ENCODE measurements at places on chromosomes 1 and 21.
A peak's percentile ranks its signal among the peaks of the same experiment; 100 is the strongest.

GRCh38 chr1:237772009-237772408 lies 118.7 kb downstream of the ZP4 start:
- no peak for DNase-seq

GRCh38 chr1:154784924-154785531 lies 85.1 kb downstream of the KCNN3 start:
- no peak for DNase-seq

- DNase-seq = no peak
These were observed 10.7 kb downstream of the COL8A2 start for GRCh38 chr1:36114371-36114770.

- peak; percentile 54 for DNase-seq
These were observed 23.0 kb downstream of the TATDN3 start for GRCh38 chr1:212814537-212815334.

GRCh38 chr1:150928286-150928685 lies 2.1 kb downstream of the SETDB1 start:
- DNase-seq = no peak

- no peak for DNase-seq
These were observed 102.2 kb upstream of the HAO2 start for GRCh38 chr1:119266386-119266785.

- no peak for DNase-seq
These were observed 16.0 kb downstream of the RRP1 start for GRCh38 chr21:43805275-43805800.

GRCh38 chr1:173823781-173824314 lies 625 bp upstream of the DARS2 start:
- no peak for DNase-seq

DNA sequence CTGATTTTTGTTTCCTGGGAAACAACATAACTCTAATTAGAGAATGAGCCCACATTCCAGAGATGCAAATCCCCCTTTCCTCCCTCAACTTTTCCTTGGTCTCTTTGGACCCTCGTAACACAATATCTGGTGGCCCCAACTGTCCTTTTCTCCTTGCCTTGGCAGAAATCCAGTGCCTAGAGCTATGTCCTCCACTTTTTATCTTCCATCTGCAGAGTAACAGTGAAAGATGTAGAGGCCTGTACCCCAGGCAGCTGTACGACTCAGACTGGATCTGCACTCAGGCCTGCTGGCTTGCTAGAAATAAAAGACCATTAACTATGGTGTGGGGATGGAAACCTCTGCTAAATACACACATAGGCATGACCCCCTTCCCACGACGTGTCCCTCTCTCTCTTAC lies 72.0 kb downstream of the WARS2 start:
- DNase-seq = no peak

DNA sequence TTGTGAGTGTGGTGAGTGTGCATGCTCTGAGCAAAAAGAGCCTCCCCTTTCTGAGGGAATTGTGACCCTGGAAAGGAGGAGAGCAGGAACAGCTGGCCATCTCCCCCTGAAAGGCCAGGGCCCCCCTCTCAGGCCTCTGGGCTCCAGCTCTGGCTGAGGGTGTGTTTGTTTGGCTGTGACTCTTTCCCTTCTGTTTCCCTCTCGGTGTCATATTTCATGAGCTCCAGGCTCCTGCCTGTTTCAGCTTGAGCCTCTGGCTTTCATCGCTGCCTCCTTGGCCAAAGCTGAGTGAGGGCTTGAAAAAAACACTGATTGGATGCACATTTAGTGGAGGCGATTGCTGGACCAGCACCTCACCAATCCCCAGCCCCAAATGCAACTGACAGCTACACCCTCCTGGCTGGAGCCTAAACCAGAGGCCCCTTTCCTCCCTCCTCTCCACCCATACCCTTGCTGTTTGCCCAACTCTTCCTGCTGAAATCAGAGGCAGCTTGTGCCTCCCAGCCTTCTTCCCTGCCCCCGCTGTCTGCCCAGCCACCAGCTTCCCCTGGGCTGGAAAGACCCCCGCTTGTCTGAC lies 64.1 kb downstream of the DDR2 start:
- peak; percentile 79 for DNase-seq

GRCh38 chr1:165496501-165496900 lies 47.3 kb upstream of the LRRC52 start:
- DNase-seq = no peak

DNA sequence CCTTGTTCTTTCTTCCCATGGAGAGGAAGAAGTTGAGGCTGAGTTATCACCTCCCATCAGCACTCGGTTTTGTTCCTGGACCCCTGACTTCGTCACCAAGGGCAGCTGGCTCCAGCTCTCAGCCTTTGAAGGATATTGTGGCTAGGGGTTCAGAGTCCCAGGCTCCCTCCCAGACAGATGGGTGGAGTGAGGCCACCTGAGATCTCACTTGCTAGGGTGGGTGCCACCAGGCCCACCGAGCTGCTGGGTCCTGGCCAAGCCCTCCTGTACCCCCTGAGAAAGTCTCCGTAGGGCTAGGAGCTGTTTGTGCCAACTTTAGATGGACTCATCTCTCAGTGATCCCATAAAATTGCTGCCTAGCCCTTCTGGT lies 6.9 kb downstream of the MX2 start:
- no peak for DNase-seq

DNA sequence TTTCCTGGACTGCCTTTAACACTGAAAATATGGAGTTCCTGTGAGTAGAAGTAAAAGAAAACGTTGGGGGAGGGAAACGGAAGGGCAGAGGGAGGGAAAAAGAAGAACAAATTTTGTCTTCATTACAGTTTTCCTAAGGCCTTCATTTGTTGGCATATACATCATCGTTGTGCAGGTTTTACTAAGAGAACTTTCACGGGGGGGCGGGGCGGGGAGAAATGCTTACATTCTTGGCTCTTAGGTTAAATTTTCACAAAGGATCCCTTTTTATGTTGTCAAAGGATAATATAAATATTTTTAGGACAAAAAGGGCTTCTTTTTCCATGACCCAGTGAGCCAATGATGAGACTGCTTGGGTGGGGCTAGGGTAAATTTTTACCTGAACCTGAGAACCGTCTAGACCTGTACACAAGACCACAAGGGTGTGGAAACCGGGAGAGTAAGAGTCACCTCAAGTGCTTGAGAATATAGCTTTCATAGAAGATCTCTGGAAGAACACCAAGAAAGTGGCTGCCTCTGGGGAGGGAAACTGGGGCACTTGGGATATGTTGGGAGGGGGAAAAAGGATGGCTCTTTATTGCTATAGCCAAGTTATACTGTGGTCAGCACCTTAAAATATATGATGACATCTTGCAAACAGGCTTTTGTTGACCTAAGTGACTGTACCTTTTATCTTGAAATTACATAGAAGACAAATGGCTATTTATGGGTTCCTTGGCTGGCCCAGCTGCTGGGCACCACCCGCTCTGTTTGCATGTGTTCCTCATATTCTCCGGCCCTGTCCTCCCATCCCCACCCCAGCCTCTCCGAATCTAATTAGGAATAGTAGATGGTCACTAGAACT lies 2.0 kb upstream of the UTP25 start:
- DNase-seq = no peak

- no peak for DNase-seq
These were observed 9.1 kb upstream of the EXO1 start for GRCh38 chr1:241838897-241839296.

- no peak for DNase-seq
These were observed 82.7 kb downstream of the LRRC8D start for GRCh38 chr1:89903550-89903949.

- DNase-seq = no peak
These were observed 716 bp downstream of the INAVA start for GRCh38 chr1:200895443-200895789.

- DNase-seq = peak; percentile 64
These were observed 113.9 kb upstream of the ZNF648 start for GRCh38 chr1:182175361-182175931.

- no peak for DNase-seq
These were observed 62.1 kb upstream of the PDE9A start for GRCh38 chr21:42591170-42591869.

- DNase-seq = no peak
These were observed 9.2 kb upstream of the OVGP1 start for GRCh38 chr1:111436726-111437125.

DNA sequence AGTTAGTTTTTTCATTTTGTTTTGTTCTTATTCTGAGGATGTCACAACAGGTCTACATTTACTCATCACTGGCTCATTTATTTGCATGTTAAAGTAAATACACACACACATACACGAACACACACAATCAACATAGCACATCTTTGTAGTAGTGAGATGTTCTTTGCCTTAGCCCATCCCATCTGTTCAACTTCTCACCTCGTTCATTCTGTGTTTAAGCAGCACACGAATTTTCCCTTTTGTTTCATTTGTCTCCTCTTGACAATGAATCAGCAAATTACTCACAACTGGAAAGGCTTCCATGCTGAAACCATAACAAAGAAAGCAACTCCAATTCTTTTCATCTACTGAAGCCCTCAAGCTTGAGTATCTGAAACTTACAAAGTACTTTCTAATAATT lies 133.3 kb upstream of the CHRM3 start:
- DNase-seq = no peak

DNA sequence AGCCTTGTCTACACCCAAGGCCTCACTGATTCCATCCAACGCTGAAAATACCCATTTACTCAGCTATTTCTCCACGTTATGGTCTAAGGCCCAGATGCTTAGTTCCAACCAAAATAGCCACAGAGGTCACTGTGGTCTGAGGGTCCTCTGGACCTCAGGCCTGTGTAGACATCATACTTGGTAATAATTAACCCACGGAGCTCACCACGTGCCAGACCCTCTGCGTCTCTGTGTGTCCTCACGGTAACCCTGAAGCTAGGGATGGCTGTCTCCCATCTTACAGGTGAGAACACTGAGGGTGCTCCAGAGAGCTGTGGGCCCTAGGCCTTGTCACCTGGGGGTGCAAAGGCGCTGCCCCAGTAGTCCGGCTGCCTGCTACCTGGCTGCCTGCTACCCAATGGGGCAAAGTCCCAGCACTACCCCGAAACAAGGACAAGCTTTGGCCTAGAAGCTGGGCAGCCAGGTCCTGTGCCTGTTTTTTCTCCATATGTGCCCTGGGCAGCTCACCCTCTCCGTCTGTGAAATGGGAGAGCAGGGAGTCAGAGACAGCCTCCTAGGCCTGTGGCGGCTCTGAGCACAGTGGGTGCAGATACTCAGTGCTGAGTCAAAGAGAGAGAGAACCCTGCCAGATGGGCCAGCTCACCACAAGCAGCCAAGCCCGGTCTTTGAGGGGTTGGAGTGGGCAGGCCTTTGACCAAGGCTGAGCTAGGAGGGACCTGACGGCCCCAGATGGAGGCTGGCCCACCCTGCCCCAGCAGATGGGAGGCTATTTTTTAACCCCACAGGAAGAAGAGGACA lies 17.0 kb upstream of the RUNX3 start:
- DNase-seq = no peak

DNA sequence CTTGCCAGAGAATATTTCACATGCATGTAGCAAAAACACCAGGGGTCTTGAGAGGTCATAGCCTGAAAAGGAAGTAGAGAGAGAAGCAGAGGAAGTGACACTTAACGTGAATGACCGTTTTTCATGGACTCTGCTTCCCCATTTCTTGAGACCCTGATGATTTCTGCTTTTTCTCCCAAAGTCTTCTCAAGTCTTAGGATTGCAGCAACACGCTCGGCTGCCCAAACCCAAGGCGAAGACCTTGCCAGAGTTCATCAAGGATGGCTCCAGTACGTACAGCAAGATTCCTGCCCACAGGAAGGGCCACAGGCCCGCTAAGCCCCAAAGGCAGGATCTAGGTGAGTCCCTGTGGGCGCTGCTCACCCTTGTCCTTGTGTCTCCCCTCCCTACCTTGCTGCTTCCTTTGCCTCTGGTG lies 12.8 kb downstream of the THEMIS2 start:
- DNase-seq = no peak

GRCh38 chr1:9284061-9284460 lies 8.6 kb upstream of the SPSB1 start:
- DNase-seq = no peak

- DNase-seq = no peak
These were observed 2.6 kb downstream of the KCNA3 start for GRCh38 chr1:110672001-110672752.

DNA sequence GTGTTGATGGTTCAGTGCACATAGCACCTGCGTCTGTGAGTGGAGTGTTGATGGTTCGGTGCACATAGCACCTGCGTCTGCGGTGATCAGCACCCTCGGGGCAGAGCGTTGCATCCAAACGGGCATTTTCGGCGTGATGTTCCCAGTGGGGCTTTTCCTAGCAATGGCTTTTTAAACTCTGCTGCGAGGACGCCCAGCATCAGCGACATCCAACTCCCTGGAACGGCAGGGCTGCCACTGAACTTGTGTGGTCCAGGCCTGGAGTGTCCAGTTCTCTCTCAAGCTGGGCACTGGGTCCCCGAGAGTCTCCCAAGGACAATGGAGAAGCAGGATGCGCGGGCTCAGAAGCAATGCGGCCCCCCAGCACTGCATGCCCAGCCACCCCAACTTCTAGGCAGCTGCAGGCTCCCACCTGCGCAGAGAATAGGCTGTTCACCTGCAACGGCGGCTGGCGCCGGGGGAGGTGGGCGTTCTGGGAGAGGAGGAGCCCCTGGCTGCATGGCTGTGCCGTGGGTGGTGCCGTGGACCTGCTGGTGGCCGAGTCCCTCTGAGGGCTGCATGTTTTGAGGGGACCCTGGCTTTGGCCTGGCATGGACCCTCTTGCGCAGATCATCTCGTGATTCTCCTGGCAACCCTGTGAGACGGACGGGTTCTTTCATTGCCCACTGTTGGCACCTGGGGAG lies 10.1 kb upstream of the C1orf174 start:
- DNase-seq = peak; percentile 25

- no peak for DNase-seq
These were observed 191.4 kb downstream of the ZBTB18 start for GRCh38 chr1:244242446-244242845.

GRCh38 chr1:231020139-231020601 lies 19.9 kb downstream of the FAM89A start:
- no peak for DNase-seq

DNA sequence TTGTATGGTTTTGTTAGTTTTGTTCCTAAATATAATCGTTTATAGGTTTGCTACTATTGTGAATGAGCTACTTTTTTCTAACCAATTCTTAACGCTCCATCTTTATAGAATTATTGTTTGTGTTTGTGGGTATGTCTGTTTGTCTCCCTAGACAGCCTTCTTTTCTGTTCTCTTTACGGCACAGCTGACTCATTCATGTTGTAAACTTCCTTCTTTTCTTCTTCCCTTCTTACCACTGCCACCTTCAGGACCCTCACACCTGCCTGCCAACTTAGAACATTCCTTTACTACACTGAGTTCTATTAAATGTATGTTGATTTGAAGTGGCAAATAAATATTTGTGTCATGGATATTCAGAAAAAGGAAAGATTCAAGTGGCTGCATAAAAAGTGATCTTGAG lies 29.1 kb downstream of the AK5 start:
- DNase-seq = no peak

GRCh38 chr1:227559926-227560325 lies 3.4 kb upstream of the ZNF678 start:
- no peak for DNase-seq
